Dermis blood vessel endothelial cell (primary cell): ENCODE measurements at places on chromosomes 7 and 10. TPM values are rescaled to one million over a fixed set of nuclear protein-coding genes. Genes with fewer than 3 reads are reported as not detected.

Gene SHH
- total RNA-seq: 0.05 TPM in 1 of 2 replicates, not detected in the other

DNA sequence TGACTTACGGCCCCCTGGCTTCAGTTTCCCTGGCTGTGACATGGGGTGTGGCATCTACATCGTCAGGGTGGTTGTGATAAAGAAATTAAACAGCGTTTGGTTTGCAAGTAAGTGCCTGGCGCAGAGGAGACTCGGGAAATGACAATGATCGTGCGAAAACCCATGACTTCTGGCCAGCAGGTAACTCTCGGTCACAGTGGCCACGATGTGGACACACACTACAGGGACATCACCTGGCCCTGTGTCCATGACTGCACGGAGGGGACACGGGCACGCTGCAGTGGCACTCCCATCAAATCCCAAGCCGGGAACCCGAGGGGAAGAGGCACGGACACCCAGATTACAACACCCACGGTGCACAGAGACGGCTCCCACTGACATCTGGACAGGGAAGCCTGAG lies 28.7 kb downstream of the PAPOLB start:
- no peak for DNase-seq

GRCh38 chr7:138502023-138502767 lies 42.1 kb downstream of the TRIM24 start:
- DNase-seq: no peak

Gene HMX3
- not detected in 2 replicates for total RNA-seq

DNA sequence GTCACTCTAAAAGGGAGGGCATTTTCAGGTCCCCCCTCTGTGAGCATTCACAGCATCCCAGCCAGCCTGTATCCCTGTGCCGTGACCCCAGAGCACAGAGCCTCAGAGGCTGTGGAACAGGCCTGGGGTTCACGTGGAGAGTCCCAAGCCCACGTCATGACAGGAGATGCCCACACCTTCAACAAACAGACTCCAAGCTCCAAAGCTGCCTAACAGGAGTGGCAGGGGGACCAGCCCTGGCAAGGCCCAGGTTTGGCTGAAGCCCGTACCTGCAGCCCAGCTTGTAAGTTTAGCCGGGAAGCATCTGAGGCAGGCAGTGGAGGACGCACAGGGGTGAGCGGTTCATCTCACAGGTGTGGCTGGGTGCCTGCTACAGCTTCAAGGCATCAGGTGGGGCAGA lies 33.5 kb downstream of the LHPP start:
- DNase-seq: no peak

Gene ZNF727
- total RNA-seq: under 0.01 and 0.14 TPM in 2 replicates

- DNase-seq: no peak
Measured at GRCh38 chr10:35903021-35903420, 260.9 kb upstream of the FZD8 start.

Gene SRRM3
- total RNA-seq: 2.0 and 2.2 TPM in 2 replicates

Gene CLDN4
- 0.51 and 1.2 TPM in 2 replicates for total RNA-seq

Gene CPXM2
- 0.51 and 1.0 TPM in 2 replicates for total RNA-seq

DNA sequence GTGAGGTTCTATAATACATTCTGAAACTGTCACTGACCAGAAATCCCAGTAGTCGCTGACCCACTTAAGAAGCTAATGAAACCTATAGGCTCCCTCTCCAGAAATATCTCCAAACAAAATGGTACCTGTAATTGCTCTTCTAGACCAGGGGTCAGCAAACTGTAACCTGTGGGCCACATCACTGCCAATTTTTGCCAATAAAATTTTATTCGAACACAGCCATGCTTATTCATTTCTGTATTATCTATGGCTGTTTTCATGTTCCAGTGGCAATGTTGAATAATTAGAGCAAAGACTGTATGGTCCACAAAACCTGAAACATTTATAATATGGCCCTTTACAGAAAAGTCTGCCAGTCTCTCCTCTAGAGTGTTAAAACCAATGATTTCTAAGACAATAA lies 37.2 kb upstream of the SVIL start:
- DNase-seq: no peak
